ENCODE measurements at places on chromosomes 16 and 17. TPM values are rescaled to one million over a fixed set of nuclear protein-coding genes. Genes with fewer than 3 reads are reported as not detected.

Gene BFAR
- 64.2 TPM for polyA plus RNA-seq

DNA sequence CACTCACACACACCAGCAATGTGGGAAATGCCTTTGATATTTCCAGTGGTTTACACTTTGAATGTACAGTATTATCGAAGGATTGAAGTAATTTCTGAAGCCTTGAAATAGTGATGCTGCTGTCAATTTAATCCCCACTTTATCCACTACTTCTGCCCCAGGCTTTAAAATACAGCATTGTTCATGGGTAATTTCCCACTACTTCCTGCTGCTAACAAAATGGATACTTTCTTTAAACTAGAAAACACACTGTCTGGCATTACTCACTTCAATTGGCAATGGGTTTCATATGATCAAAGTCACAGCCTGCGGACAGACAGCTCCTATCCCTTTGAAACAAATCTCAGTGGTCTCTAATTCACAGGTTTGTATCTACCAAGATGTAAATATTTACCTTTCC, 292.2 kb downstream of the CDH11 start:
- DNase-seq: no peak

- no peak for DNase-seq
Measured at GRCh38 chr17:74578979-74579378, 11.7 kb upstream of the CD300H start.

Gene CDC6
- polyA plus RNA-seq: 25.1 TPM

Gene HOXB3
- 169 TPM for polyA plus RNA-seq

Gene CXCL16
- polyA plus RNA-seq: 10.1 TPM

DNA sequence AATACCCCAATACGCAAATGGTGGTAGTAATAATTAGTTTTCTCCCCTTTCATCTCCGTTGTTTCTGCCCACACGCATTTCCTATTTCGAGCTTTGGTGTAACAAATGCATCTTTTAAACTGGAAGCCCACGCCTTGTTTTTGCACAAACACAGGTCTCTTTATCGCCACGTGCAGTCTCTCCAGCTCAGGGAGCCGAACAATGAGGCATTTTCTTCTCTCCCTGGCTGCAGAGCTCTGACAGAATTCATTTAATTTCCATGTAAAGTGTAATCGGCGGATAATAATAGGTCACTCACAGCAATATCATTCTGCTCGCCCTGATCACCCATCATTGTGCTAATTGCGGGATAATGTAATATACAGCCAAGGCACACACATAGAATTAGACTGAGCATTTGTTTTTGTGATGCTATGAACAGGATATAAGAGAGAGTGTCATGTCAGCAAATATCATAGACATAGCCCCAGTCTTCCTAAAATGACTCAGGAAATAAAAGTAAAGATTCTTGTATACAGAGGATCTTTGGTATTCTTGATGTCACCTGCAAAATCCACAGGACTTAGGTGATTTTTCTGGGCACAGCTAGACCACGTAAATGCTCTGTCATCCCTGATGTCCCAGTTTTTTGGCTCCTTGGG, 452.6 kb upstream of the CDH11 start:
- no peak for DNase-seq

- DNase-seq: no peak
Measured at GRCh38 chr17:71117466-71117865, 948.1 kb downstream of the KCNJ2 start.

Gene GAS7
- 16.9 TPM for polyA plus RNA-seq

DNA sequence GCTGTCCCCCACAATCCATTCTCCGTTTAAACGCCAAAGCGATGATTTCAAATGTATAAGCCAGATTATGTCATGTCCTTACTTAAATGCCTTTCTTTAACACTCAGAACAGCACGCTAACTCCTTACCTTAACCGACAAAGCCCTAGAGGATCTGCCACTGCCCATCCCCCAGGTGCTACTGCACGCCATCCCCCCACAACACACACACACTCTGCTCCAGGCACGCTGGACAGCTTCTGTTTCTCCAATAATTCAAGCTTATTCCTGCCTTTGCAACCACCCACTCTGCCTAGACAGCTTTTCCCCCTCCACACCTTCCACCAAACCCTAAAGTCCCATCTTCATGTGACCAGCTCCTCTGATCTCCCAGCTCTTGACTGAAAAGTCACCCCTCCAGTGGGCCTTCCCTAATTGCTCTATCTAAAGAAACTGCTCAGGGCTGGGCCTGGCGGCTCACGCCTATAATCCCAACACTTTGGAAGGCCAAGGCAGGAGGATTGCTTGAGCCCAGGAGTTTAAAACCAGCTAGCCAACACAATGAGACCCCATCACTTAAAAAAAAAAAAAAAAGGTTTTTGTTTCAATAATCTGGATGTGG, 38.9 kb upstream of the RPL38 start:
- no peak for DNase-seq

DNA sequence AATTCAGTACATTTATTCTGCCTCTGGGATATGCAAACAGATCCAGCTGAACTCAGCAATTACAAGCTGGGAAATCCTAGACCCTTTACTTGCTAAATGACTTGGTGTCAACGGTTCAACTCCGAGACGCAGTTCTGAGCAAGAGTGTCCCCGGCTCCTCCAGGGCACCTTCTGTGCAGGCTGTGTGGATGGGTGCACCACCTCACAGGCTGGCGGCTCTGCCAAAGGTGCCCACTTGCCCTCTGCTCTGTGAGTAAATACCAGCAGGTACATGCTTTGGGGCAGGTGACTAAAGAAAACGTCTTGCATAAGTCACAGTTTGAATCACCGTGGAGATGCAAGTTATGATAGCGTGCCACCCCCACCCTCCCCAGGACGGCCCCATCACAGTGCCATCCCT, 23.3 kb downstream of the MAP1LC3B start:
- DNase-seq: no peak

DNA sequence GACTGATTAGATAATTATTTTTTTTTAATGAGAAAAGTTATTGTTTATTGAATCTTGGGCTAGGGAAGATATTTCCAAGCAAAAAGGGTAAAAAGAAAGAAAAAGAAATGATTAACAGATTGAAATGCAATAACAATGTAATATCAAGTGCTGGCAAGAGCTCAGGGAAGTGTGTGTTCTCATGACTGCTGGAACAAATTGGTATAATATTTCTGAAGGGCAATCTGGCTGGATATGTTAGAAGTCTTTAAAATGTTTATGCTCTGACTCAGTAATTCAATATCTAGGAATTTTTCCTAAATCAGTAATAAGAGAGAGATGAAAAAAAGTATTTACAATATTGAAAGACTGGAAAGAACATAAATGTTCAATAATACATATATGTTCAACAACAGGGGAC, 7.6 kb upstream of the ZNF624 start:
- DNase-seq: no peak

Gene CLEC18B
- 179 TPM for polyA plus RNA-seq

GRCh38 chr17:42129109-42129837, 6.7 kb downstream of the HSPB9 start:
- DNase-seq: no peak

Gene KCNG4
- polyA plus RNA-seq: 0.04 TPM

DNA sequence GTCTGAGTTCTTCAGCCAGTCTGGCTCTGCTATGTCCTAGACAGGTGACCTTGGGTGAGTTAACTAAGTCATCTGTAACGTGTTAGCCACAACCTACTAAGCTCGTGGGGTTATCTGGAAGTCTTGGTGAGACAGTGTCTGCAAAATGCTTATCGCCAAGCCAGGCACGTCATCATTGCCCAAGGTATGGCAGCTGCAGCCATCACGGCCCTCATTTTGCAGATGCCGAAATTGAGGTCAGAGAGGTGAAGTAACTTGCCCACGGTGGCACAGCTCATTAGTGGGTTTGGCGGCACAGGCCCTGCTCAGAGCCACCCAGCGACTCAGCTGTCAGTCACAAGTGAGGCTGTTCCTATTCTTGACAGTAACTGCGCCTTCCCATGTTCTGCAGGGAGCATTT, 79.8 kb downstream of the CMIP start:
- no peak for DNase-seq

DNA sequence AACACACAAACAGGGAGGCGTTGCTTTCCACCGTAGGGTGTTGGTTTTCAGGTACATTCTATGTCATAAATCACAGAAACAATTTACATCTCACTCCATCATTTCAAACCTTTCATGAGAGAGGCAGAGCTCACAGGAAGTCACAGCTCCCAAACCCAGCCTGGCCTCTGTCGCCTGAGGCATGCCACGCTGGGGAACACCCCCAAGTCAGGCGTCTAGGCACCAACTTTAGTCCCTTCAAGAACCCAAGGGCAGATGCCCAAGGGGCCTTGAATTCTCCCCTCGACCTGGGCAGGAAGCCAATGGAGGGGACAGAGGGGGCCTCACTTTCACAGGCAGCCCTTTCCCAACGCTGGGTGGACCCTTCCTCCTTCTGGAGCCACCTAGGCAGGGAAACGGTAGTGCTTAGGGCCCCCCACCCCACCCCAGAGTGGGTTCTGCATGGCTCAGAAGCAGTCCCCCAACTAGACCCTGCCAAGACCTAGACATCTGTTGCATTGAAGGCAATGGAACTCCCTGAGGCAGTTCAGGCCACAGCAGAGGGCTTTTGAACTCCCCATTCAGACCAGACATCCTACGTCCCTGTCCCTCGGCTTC, 10.6 kb downstream of the TBX4 start:
- no peak for DNase-seq

GRCh38 chr16:47026492-47026891, 53.0 kb upstream of the DNAJA2 start:
- no peak for DNase-seq

- no peak for DNase-seq
Measured at GRCh38 chr16:66515596-66516508, 34.1 kb downstream of the TK2 start.

DNA sequence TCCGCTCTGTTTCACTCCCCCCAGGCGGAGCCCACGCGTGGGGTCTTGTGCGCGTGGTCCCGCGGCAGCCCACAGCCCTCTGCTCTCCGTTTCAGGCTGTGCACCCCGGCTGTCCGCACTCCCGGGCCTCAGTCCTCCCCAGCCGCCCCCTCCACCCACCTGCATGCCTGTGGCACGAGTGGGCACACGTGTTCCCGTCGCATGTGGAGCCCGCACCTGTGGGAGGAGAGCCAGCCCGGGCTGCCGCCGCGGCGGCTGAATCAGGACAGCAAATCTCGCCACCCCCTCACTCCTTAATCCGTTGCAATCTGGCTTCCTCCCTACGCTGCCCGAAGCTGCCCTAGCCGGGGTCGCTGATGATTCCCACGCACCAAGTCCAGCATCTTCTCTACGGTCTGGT, 69.9 kb upstream of the GRIN2A start:
- no peak for DNase-seq

DNA sequence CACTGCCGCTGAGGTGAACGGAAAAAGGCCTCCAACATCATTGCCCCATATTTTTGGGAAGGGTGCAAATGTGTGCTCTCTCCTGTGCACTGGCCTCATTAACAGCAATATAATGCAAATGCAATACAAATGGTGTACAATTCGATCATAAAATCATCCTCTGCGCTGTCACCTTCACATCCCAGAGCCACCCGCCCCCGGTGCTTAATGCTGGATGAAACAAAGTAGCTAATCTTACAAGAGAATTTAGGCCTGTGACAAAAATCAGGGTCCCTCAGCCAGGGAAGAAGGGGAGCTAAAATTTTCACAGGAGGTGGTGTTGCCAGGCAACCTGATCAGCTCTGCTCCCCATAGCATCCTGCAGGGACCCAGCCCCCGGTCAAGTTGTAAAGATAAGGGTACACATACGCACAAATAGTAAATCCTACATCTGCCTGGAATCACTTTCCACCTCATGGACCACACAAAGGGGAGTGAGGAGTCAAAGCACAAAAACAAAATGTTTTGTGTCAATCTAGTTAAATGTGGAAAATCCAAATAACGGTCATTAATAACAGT, 3.0 kb downstream of the TBC1D16 start:
- DNase-seq: no peak

GRCh38 chr17:29633886-29634285, 11.2 kb upstream of the CORO6 start:
- DNase-seq: no peak

GRCh38 chr16:51757921-51758479, 606.9 kb upstream of the SALL1 start:
- DNase-seq: no peak

Gene ABCA9
- 2.2 TPM for polyA plus RNA-seq

DNA sequence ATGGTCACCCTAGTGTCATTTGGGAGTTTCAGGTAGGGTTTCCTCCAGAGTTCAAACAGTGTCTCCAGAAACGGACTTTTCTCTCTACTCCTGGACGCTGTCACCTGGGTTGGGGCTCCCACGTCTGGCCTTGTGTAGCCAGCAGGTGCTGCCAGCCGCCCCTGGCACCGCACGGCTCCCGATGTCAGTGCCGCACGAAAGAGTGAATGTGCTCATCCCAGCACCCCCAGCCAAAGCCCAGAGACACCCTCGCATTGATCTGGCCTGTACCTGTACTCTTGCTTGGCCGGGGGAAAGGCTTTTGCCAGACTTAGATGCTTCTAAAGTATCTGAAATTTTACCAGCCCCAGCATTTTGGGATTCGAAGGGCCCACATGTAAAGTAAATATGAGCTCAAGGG, 351.9 kb downstream of the C16orf95 start:
- no peak for DNase-seq

DNA sequence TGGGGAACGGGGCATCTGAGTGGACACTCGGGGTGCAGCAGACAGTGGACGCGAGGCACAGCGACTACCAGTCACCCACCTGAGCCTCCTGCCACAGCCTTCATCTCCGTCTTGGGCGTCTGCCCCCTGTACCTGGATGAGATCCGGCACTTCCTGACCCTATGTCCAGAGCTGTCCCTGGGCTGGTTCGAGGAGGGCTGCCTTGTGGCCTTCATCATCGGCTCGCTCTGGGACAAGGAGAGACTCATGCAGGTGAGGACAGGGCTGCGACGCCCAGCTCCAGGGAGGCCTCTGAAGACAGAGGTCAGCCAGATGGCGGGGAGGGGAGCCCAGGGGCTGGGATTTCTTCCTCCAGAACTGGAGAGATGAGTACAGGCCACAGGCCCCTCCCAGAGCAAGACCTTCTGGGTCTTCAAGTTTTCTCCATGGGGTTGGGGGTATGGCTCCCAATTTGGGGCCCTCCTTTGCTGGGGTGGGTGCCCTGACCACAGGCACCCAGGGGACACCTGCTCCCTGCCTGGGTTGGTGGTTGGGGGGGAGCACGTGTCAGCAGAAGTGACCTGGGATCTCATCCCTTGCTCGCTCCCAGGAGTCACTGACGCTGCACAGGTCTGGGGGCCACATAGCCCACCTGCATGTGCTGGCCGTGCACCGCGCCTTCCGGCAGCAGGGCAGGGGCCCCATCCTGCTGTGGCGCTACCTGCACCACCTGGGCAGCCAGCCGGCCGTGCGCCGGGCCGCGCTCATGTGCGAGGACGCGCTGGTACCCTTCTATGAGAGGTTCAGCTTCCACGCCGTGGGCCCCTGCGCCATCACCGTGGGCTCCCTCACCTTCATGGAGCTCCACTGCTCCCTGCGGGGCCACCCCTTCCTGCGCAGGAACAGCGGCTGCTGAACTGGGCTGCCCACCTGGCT, 1.9 kb downstream of the AANAT start:
- DNase-seq: no peak

DNA sequence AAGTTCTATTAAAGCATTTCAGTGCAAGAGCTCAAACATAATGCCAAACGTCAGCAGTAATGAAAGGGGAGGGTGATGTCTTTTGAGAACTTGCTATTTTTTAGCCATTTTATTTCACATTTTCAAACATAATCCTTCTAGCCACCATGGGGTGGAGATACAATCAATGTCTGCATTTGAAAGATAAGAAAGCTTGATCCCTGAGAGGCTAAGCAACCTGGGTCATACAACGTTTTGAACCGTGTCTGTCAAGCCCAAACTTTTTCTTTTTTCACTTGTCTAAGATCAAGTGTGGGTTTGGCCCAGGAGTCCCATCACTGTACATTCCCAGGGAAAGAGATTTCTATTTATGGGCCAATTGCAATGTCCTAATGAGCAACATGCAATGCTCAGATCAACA, 331.1 kb downstream of the SLC39A11 start:
- DNase-seq: no peak
